ENCODE measurements at places on chromosomes 5 and 9.

DNA sequence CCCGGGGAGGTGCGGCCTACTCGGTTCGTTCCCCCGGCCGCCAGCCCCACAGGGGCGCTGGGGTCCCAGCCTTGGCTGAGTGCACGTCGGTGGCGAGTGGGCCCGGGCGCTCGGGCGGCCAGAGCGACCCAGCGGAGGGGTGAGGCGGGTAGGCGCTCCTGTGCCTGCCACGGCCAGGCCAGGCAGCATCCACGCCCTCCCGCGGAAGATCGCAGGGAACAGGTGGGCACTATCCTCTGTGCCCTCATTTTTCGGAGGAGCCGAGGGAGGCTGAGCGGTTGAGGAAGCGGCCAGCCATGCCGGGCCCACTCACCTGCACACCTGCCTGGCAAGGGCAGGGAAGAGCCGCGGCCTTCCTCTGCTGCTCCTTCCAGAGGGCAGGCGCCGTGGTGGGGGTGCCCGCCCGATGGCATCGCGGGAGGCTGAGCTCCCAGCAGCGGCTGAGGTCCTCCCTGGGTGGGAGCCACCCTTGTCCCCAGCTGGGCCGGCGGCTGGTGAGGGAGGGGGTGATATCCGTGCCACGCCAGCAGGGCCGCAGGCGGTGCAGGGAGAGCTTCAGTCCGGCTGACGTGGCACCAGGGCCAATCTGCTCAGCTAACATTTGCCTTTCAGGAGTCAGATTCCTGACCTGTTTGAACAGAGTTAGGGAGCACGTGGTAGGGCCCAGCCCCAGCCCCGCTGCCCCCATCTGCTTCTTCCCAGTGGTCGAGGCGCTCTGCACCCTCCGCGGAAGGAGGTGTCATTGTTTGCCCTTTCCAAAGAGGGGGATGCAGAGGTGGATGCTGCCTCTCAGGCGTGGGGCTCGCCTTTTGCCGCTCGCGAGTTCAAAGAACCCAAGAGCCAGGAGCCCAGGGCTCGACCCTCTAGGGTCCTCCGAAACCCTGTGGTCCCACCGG, 1.6 kb upstream of the SEC16A start:
- DNase-seq, result no peak

- no peak for DNase-seq
These were observed 49.7 kb upstream of the GRAMD2B start for GRCh38 chr5:126373375-126374108.

DNA sequence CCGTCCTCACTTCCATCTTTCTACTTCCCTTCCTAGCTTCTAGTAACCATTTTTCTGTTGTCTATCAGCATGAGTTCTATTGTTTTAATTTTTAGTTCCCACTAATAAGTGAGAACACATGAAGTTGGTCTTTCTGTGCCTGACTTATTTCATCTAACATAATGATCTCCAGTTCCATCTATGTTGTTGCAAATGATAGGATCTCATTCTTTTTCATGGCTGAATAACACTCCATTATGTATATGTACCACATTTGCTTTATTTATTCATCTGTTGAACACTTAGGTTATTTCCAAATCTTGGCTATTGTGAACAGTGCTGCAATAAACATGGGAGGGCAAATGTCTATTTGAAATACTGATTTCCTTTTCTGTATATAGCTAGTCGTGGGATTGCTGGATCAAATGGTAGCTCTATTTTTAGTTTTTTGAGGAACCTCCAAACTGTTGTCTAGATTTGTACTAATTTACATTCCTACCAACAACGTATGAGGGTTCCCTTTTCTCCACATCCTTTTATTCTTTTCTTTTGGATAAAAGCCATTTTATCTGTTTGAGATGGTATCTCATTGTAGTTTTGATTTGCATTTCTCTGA, 50.3 kb downstream of the NSD1 start:
- DNase-seq, result no peak

- DNase-seq, result no peak
These were observed 178.7 kb upstream of the NR3C1 start for GRCh38 chr5:143582176-143582575.

DNA sequence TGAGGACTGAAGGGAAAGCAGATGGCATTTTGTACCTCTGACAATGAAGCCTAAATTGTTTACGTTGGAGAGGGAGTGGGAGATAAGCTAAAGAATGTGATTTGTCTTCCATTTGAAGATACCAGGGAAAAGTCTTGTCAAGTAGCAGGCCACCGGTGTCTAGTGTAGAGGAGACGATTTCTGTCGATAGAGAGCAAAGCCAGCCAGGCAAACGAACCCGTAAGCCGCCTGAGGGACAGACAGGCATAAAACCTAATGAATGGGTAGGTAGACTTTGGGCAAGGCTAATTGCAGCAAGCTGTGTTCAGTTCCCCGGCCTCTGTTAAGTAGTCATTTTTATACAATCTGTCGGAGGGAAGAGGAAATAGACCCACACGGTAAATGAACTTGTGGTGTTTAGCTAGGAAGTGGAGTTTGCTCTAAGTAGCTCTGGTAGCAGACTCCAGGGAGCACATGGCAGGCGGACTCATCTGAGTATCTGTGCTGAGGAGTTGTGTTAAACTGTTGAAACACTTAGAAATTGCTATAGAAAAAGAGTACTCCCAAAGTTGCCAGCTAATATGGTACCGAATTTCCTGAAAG, 28.8 kb downstream of the SMARCA2 start:
- DNase-seq, result no peak

- no peak for DNase-seq
These were observed 53.4 kb downstream of the SNX18 start for GRCh38 chr5:54570916-54571315.

DNA sequence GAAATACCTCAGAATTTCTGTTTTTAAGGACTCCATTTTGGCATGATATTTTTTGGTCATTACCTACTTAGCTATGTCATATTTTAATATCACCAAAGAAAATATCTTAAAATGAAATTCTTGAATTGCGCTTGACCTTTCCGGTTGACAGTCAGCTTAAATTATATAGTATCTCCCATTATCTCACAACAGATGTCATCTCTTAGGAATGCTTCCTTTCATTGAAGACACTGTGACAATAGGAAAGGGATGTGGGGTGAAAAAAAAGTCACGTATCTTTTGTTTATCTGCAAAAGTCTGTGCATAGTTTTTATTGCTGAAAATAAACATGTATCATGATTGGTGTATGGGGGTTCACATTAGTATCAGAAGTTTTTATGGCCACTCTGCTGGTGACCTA, 105.8 kb downstream of the INVS start:
- no peak for DNase-seq

GRCh38 chr5:24823625-24824024, 178.8 kb upstream of the CDH10 start:
- DNase-seq, result no peak

- DNase-seq, result no peak
These were observed 990.1 kb upstream of the C9orf72 start for GRCh38 chr9:28563291-28563934.

DNA sequence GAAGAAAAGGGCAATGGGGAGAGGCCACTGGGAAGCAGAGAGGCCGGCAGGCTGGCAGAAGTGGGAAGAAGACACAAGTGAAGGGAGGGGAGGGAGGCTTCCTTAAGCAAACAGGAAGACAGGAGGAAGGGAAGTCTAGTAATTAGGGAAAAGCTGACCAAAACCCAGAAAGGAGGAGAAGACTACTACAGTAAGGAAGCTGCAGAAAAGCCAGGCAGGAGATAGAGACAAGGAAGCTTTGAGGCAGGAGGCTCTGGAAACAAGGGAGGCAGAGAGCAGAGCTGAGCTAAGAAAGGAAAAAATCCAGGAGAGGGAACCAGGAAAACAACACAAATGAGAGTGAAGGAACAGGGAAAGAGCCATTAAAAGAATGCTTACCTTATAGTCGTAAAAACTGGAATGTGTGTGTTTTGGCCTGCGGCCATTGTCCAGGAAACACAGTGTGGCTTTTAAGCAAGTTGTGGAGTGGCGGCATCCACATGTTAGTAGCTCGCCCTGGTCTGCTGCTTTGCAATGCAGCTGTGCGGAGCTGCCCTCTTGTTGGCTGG, 317.1 kb upstream of the CLINT1 start:
- DNase-seq, result no peak

- DNase-seq, result no peak
These were observed 16.7 kb upstream of the KIF27 start for GRCh38 chr9:83937861-83938455.

GRCh38 chr9:132319421-132320110, 35.2 kb downstream of the SETX start:
- DNase-seq, result no peak

GRCh38 chr5:10503321-10503720, 60.5 kb upstream of the ANKRD33B start:
- DNase-seq, result no peak

DNA sequence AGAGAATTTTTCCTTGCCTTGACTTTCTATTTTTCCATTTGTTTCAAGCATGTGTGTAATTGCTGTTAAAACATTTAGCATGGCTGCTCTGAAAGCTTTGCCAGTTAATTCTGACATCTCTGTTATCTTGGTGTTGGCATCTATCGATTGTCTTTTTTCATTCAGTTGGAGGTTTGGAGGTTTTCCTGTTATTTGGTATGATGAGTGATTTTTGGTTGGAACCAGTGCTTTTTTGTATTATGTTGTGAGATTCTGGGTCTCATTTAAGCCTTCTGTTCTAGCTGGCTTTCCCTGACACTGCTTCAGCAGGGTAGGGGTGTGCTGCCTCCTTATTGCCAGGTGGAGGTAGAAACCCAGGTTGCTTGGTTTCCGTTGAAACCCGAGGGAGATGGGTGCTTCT, 40.9 kb upstream of the DHFR start:
- no peak for DNase-seq

- DNase-seq, result no peak
These were observed 69.4 kb downstream of the FRMD3 start for GRCh38 chr9:83468821-83469220.

- peak; percentile 35 for DNase-seq
These were observed 38.3 kb downstream of the RECK start for GRCh38 chr9:36074870-36075532.

DNA sequence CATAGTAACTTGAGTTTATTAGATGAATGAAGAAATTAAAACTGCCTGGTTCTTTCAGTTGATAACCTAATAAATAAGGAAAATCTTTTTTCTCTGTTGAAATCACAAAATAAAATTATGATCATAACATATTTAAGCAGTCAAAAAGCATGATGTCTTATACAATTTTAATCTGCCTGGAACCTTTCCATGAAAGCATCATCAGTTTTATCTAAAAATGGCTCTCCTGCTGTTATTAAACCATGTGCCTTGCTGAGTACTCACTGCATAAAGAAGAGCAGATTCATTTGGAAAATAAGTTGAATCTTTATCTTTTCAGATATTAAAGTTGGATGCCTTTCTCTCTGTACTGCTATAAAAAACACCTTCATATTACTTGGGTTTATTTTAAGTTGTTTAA, 148.8 kb downstream of the SLC24A2 start:
- no peak for DNase-seq

DNA sequence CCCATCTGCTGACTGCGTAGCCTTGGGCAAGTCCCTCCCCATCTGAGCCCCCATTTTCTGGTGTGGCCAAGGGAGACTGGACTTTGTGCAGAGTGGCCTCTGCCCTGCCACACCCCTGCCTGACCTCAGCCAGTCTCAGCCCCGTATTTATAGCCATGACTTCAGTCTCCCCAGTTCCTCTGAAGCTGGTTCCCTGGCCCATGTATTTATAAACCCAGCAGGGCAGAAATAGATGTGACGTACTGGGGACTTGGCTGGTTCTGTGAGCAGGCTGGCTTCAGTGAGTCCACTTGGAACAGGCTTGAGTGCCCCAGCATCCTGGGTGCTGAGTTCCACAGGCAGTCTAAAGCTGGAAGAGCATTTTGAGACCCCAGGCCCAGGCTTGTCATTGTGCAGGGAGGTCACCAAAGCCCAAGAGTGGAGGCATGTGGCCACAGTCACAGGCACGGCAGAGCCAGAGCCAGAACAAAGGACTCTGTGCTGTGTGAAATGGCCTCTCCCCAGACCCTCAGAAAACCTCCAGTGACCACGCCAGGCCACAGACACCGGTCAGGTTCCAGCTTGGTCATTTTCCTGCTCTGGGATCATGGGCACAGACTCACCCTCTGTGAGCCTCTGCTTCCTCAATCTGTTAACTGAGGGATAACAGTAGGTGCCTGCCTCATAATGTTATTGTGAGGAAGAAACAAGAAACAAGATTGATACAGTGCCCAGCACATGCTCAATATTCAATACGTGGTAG, 30.4 kb upstream of the SYNPO start:
- no peak for DNase-seq

DNA sequence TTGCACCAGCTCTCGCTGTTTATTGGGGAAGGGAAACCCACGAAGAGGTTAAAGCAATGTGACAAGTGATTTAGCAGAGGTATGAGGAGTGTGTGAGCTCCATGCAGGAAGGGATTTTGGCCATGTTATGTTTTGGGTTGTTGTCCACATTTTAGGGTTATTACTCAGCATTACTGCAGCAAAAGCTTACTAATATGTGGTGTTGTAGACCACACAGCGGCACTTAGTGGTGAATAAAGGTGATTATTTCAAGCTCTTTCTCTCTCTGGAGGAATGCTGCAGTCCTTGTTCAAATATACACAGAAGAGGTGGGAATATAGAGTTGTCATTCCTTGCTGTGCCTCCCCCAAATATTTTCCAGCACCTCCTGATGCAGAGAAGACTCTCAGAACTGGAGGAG, 29.7 kb upstream of the AKNA start:
- DNase-seq, result no peak

- DNase-seq, result no peak
These were observed 53.9 kb upstream of the KCNN2 start for GRCh38 chr5:114308017-114308416.

GRCh38 chr5:17316970-17317459, 99.6 kb downstream of the BASP1 start:
- DNase-seq, result no peak

DNA sequence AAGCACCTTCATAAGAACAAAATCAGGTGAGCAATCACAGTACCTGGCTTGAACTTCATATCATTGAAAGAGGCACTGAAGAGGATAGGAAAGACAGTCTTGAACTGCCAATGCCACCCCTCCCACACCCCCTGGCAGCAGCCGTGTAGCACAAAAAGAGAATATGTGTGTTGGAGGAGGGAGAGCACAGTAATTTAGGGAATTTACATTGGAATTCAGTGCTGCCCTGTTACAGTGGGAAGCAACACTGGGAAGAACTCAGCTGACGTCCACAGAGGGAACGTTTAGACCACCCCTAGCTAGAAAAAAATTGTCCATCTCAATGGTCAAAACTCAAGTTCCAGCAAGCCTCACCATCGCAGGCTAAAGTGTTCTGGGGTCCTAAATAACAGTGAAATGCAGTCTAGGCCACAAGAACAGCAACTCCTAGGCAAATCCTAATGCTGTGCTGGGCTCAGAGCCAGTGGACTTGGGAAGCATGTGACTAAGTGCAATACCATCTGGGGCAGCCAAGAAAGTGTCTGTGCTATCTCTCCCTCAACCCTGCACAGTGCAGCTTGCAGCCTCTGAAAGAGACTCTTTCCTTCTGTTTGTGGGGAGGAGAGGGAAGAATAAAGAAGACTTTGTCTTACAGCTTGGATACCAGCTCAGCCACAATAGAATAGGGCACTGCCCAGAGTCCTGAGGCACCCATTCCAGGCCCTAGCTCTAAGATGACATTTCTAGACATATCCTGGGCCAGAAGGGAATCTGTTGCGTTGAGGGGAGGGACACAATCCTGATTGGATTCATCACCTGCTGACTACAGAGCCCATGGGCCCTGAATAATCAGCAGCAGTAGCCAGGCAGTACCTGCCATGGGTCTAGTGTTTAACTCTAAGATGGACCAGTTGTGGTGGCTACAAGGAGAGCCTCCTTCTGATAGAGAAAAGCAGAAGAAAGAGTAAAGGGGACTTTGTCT, 62.1 kb upstream of the VLDLR start:
- peak; percentile 20 for DNase-seq

GRCh38 chr9:138078846-138079245, 201.3 kb downstream of the CACNA1B start:
- DNase-seq, result no peak

- no peak for DNase-seq
These were observed 73.9 kb downstream of the WNK2 start for GRCh38 chr9:93257808-93258331.
